GM06990 (cell line): ENCODE measurements at places on chromosomes 11 and 22.

- DNase-seq = no peak
These were observed 48.7 kb upstream of the RASD2 start for GRCh38 chr22:35491908-35492380.

GRCh38 chr22:20948989-20949388, 18.1 kb upstream of the AIFM3 start:
- no peak for DNase-seq

DNA sequence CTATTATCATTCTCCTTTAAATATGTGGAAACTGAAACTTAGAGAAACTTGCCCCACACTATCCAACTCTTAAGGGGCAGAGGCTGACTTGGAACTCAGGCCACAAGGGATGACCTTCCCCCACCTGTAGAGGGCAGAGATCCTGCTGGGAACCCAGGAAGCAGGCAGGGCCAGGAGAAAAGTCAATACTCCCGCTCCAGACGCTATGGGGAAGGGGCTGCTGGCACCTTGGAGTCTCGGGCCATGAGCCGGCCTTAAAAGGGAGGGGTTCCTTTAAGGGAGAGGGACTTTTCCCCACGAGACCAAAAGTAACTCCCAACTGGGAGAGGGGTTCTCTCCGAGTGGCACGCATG, 620 bp upstream of the ANO5 start:
- DNase-seq = no peak

GRCh38 chr22:40855979-40856512, 393 bp downstream of the ST13 start:
- DNase-seq = peak; percentile 61

GRCh38 chr11:35791088-35791958, 128.7 kb downstream of the TRIM44 start:
- DNase-seq = no peak

GRCh38 chr22:26830837-26831236, 173.4 kb downstream of the MIAT start:
- no peak for DNase-seq

- no peak for DNase-seq
These were observed 322.0 kb downstream of the CTTN start for GRCh38 chr11:70720281-70720680.

GRCh38 chr11:40187295-40187694, 1272.2 kb downstream of the LRRC4C start:
- DNase-seq = no peak

- no peak for DNase-seq
These were observed 3.4 kb upstream of the ADAMTS8 start for GRCh38 chr11:130431801-130432200.

DNA sequence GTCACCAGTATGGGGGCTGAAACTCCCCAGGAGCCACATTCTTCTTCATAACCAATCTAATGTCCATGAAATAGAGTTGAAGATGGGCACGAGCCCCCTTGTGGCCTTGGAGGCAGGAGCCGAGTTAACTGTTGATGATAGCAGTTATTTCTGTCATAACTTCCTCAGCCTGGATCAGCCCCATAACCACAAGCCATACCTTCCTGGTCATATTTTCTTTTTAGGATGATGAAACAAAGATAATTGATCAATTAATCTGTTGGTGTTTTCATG, 65.0 kb upstream of the TTC12 start:
- no peak for DNase-seq

DNA sequence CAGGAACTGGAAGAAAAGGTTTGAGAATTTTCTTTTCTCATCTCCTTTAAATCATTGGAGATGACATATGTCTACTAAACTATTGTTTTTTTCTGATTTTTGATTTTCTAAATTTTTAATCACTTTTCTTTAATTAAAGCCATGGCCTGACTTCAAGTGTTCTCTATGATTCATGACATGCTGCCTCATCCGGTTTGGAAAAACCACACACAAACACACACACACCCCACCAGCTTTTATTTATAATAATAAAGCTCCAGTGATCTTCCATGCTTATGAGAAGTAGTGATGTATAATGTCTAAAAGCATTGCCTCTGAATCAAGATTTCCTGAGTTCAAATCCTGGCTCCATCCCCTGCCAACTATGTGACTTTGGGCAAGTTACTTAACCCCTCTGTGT, 179.2 kb downstream of the SPON1 start:
- DNase-seq = no peak

DNA sequence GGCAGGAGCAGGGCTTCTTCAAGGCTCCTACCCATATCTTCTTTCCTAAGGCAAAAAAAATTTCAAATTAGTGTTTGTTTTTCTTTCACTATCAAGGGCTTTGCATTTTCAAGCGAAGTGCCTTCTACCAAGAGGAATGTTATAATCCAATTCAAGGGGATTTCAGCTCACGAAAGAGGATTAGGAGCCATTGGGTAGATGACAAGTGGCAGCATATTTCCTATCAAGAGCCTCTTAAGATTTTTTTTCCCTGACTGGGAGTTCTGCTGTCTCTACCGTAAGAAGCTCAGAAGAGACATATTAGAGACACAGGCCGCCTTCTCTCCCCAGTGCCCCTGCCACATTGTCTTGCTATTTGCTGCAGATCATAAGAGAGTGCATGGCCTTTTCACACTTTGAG, 55.9 kb upstream of the BMAL1 start:
- no peak for DNase-seq

GRCh38 chr11:83195143-83195466, 1.6 kb downstream of the ANKRD42 start:
- no peak for DNase-seq

- no peak for DNase-seq
These were observed 118.7 kb upstream of the SORL1-AS1 start for GRCh38 chr11:121571506-121571905.

GRCh38 chr11:93761910-93762309, 20.4 kb downstream of the C11orf54 start:
- DNase-seq = no peak

- no peak for DNase-seq
These were observed 72.5 kb upstream of the DRD2 start for GRCh38 chr11:113547739-113548138.

DNA sequence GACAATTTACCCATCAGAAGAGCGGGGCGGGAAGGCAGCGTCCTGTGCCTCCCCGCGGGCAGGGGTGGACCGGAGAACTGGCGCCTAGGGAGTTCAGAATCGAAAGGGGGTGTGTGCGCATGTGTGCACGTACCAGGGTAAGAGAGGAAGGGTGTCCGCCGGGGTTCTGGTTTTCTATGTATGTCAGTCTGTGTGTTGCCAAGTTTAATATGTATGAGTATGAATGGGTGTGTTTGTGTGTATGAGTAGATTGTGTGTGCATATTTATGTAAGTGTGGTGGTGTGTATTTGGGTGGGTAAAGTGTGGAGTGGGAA, 2.0 kb downstream of the KCNC1 start:
- DNase-seq = no peak

- DNase-seq = no peak
These were observed 61.6 kb downstream of the C11orf65 start for GRCh38 chr11:108405706-108406105.

DNA sequence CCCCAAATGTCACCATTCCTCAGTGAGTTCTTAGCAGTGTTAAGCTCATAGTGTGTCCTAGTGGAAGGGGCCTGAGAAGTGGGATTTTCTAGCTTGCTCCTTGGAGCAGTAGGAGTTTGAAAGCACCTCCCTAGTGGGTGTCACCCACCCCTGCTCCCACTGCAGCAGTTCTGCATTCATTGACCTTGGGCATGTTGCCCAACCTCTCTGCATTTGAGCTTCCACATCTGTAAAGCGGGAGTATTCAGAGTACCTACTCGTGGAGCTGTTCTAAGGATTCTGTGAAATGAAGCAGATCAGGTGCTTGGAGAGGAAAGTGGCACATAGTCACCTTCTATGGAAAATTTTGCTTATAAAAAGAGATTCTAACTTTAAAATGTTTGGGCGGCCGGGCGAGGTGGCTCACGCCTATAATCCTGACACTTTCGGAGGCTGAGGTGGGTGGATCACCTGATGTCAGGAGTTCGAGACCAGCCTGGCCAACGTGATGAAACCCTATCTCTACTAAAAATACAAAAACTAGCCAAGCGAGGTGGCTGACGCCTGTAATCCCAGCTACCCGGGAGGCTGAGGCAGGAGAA, 16.9 kb downstream of the LMO2 start:
- no peak for DNase-seq

- DNase-seq = no peak
These were observed 10.9 kb downstream of the TMPRSS5 start for GRCh38 chr11:113695207-113695606.

GRCh38 chr11:2741006-2741376, 41.2 kb upstream of the KCNQ1OT1 start:
- no peak for DNase-seq

DNA sequence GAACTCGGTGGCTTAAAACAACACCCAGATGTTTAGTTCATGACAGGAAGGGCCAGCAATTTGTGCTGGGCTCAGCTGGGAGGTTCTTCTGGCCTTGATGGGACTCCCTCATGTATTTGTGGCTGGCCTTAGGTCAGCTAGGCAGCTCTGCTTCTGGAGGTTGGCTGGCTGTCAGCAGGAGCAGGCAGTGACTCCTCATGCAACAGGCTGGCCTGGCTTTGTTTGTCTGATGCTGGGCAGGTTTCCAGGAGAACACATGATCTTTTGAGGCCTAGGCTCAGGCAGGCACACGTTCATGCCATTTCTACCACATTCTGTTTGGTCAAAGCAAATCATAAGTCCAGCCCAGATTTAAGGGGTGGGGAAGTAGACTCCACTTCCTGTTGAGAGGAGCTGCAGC, 571.2 kb downstream of the TBC1D22A start:
- no peak for DNase-seq

DNA sequence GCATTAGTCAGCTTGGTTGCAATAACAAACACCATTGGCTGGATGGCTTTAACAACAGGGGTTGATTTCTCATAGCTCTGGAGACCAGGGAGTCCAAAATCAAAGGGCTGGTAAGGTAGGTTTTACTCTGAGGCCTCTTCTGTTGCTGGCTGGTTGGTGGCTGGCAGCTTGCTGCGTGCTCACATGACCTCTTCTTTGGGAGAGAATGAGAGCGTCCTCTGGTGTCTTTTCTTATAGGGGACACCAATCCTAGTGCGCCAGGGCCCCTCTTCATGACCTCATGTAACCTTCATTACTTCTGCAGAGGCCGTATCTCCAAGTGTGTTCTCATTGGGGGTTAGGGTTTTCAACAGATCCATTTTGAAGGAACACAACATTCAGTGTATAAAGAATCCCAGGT, 1308.3 kb downstream of the TBC1D22A start:
- DNase-seq = no peak

- no peak for DNase-seq
These were observed 57.5 kb downstream of the SEZ6L start for GRCh38 chr22:26226538-26227297.

DNA sequence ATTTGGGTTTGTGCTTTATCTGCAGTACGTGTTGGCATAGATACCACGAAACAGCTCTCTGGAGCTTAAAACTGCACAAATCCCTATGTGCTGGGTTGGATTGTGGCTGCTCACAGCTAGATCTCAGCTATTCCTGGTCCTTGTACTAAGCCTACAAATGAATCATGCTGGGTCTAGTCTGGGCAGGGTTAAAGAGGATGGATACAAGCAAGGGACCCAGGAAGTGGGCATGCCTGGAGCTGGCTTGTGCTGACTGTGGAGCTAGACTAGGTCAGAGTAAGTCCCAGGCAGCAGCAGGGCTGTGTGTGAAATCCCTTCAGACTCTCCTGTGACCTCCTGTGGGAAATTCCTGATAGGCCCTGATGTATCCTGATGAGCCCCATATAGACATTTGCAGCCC, 3.9 kb upstream of the E2F8 start:
- no peak for DNase-seq

- no peak for DNase-seq
These were observed 85.4 kb downstream of the ATXN10 start for GRCh38 chr22:45757068-45757467.

DNA sequence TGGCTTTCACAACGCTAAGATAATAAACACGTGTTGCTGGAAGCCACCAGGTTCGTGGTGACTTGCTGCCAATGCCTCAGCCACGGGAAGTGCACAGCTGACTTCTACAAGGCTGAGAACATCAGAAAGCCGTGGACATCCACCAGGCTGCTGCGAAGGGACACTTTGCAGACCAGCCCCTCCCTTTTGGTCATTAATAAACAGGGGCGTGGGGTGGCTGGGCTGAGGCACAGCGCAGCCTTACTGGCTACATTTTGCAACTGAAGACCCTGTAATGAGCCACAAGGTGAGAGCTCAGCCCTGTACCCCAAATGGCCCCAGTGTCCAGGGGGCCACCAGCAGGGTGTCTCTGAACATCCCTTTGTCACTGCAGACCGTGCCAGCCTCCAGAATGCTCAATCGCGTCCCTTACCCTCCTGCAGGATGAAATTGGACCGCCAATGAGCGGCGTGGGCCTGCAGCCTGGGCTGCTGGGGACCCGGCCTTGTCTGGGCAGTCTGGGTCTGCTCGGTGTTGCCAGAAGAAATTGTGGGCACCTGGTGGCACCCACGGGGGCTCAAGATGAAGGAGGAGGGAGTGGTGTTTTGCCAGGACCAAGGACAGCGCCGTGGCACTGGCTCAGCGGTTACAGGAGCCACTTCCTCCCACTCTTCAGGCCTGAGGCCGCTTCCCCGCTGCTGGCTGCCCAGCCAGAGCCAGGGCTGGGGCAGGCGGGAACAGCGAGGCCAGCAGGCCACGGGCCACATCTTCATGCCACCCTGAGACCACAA, 181.9 kb downstream of the CTTN start:
- DNase-seq = no peak

DNA sequence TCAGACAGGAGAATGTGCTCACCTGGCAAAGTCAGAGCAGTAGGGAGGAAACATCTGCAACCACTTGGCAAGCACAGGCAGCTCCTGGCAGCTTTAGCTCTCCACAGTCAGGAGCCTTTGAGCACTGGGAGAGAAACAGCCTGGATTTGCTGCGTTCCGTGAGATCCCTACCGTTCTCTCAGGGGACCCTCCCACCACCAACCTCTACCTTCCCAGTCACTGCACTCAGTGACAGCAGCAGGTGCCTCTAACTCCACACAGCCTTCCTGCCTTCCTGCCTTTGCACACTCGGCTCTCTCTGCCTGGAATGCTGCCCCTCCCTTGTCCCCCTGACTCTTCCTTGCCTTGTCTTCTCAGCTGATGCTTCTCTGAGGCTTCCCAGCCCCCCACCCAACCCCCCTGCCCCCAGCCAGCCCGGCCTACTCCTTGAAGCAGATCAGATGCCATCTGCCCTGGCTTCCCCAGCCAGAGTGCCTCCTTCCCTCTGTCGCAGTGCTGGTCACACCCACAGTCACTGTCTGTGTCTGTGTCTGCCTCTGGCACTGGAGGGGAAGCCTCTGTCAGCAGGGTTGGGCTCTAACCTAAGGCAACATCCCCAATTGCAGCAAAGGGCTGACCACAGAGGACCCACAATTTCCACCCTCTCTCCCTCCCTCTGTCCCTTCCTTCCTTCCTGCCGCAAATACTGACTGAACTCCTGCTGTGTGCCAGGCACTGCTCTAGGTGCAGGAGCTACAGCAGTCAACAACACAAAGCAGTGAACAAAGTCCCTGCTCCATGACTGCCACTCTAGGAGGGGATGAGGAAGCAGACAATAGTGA, 14.9 kb upstream of the TSKU start:
- DNase-seq = no peak

- DNase-seq = no peak
These were observed 32.3 kb downstream of the RSPH14 start for GRCh38 chr22:23109441-23109978.
